ENCODE measurements at places on chromosomes 3 and 15.

GRCh38 chr3:156760333-156760732, 65.8 kb upstream of the LEKR1 start:
- DNase-seq, result no peak

DNA sequence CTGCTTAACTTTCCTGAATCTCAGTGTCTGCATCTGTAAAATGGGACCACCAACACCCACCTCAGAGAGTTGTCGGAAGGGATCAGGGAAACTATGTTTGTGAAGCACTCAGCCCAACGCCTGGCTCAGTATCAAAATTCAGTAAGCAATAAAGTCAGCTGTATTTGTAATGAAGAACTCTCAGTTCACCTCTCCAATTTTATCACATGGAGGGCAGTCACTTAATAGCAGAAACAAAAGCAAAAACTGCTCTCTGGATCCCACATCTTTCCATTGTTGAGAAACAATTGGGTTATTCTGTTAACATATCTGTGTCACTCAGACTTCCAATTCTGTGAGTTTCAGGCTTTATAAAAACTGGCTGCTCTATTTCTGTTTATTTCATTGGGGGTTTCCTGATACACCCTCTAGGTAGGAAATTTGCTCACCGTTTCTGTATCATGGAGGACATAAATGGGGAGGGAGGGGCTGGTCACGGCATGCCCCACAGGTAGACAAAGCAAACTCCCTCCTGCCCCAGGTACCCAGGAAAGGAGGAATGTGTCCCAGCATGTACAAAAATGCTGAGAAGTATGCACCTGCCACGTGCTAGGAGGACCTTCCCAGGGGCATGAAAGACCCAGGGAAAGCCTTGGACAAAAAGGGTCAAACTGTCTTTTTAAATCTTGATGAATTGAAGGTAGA, 81.4 kb upstream of the LMOD3 start:
- no peak for DNase-seq

GRCh38 chr15:62231856-62232255, 66.8 kb upstream of the C2CD4B start:
- no peak for DNase-seq

- DNase-seq, result no peak
Measured at GRCh38 chr3:94453864-94454263, 391.0 kb downstream of the NSUN3 start.

DNA sequence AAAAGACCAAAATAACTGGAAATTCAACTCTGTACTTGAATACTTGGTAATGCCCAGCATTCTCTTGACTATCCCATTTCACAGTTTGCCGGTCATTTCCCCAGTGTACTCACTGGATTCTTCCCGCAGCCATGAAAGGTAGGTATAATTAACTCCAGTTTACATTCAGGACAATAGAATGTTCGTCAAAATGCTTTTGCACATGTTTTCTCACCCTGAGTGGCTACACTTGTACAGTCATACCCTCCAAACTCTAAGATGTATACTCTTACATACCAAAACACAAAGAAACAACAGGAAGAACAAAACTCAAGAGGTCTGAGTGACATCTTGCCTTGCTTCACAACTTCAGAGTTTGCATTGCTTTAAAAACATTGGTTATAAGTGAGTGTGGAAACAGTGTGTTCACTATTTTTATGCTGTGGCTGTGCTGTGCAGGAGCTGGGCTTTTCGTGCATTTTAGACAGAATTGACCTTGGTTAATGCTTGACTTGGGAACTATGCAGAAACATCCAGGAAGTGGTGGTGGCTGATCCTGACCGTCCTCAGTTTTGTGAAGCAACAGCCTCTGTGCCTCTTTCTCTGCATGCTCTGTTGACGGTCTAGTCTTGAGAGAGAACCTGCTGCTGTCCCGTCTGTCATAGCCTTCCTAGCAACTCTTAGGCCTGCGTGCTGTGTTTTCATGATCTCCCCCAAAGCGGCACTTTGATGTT, 90.5 kb downstream of the IGF1R start:
- no peak for DNase-seq

DNA sequence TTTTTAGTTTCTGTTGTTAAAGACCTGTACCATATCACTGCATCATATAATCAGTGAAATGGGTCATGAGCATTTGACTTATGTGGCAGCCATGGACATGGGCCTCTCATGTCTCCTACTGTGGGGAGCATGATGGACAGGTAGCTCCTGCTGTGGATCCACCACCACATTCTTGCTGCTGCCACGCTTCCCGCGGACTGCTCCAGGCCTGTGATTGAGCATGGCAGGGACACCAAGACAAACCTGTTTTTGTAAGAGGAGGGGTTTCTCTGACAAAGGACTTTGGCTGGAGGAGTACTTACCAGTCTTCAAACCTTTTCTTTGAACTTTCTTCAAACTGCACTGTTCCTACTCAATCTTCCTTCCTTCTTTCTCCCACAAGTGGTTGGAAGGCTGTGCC, 17.9 kb upstream of the P2RY14 start:
- DNase-seq, result no peak

DNA sequence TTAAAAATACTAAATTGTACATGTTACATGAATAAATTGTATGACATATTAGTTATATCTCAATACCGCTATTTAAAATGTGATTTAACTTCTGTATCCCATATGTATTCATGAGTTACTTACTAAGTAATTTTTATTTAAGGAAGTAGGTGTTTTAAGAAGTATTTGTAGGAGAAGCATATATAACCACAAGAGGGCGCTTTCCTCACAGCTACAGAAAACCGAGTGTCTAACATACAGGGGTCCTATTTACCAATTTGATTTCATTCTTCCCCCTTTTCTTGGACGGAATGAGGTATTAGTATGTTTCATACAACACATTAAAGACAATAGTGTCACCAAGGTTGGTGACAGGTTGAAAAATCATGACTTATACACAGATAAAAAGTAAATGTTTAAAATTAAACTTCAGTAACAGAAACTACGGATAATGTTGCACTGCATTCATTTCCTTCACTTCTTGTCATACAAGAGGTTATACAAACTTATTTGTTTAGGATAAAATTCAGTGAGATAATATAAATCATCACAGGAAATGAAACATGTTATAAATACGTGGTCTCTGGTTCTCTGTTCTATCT, 253.6 kb downstream of the MAGI1 start:
- no peak for DNase-seq

DNA sequence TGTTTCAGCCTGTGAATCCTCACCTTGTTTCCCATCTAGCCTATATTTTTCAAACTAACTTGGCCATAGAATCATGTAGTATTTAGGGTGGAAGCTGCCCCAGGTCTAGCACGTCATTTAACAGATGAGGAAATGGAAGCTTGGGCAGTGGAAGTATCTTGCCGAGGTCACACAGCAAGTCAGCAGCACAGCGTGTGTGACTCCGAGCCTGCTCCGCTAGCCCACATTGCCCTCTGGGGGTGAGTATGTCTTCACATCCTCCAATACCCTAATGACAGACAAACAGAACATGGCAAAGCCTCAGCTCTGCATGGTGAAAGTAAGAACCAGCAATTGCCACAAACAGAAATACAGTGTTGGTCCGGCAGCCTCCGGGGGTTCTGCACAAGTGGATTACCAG, 2.2 kb upstream of the CCR5 start:
- DNase-seq, result peak; percentile 67

DNA sequence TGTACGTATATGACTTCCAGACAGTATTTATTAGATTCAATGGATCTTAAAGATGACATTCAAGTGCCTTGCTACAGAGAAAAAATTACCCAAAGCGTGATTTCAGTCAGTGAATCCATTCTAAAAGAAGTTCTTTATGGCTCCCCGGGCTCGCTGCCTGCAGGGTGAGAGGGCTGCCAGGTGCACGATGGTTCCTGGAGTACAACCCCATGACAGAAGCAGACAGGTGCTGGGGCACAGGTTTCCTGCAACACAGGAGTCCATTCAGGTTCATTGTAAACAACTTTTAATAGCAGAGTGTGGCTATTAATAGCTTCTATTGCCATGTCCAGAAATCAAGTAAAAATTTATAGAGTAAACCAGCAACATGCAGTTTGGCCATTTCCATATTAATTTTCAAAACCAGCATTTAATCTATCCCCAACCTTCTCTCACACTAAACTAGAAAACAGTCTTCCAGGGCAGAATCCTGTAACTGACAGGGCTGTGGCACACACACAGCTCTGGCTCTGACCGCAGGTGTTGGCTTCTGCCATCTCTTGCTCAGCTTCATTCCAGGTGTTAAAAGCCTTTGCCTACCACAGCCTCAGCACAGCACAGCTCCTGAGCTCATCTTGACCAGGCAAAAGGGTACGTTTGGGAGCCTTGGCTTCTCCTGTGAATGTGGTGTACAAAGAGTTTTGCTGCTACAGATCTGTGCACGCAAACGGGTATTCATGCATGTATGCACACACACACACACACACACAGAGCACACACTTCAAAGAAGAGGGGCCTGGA, 185.9 kb downstream of the MEX3B start:
- no peak for DNase-seq

DNA sequence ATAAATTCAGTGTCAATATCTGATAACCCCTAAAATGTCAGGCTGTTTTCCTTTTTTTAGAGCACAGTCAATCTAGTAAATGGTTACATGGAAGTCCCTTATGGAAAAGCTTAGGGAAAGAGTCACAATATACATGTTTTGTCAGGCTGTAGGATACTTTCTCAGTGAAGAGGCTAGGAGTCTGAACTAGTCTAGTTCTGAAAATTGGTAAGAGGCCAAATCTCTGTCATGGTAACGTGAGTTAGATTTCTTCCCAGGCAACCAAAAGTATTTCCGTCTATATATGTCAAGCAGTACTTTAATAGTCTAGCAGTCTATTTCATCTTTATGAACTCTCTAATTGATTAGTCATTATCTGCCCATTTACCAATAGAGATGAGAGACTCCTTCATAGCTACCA, 215.9 kb upstream of the LRRC3B start:
- no peak for DNase-seq

DNA sequence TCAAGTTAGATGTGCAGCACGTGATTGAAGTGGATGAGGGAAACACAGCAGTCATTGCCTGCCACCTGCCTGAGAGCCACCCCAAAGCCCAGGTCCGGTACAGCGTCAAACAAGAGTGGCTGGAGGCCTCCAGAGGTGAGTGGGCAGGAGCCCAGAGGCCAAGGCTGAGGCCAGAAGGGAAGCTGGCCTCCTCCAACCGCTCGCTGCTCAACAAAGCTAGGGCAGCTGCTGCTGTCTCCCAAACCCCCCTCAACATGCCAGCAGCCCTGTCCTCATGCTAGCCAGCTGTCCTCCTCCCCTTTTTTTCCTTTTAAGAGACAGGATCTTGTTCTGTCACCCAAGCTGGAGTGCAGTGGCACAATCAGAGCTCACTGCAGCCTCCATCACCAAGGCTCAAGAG, 57.0 kb downstream of the BOC start:
- no peak for DNase-seq

DNA sequence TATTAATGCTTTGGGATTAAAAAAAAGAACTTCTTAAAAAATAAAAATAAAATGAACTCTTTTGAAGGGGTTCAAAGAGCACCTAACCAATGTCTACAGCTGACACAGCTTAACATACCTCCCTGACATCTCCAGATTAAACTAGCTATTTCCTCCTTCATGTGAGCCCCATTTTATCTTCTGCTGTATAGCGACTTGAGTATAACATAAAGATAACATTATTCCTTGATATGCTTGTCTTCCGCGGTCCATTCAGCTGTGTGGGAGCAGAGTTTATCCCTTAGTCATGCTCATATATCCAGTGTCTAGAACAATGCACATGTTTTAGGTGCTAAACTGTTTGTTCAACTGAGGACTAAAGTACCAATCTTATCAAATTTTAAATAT, 7.8 kb upstream of the CHRM5 start:
- no peak for DNase-seq

- DNase-seq, result no peak
Measured at GRCh38 chr15:70863450-70864218, 9.7 kb upstream of the LARP6 start.

DNA sequence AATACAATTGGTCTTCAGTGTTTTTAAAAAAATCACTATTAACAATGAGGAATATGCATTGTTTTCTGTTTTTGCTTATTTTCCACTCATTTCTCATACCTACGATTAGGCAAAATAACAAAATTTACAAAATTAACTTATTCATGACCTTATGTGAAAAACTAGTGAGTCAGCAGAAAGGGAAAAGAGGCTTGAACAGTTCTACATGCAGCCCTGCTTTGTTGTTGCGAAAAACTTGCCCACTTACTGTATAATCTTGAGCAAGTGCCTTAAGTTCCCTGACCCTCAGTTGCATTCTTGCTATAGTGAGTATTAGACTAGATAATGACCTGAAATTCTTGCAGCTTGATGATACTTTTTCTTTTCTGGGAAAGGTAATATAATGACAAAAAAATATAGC, 551.1 kb upstream of the BCHE start:
- no peak for DNase-seq

- DNase-seq, result no peak
Measured at GRCh38 chr3:184619369-184619768, 57.8 kb downstream of the EPHB3 start.

DNA sequence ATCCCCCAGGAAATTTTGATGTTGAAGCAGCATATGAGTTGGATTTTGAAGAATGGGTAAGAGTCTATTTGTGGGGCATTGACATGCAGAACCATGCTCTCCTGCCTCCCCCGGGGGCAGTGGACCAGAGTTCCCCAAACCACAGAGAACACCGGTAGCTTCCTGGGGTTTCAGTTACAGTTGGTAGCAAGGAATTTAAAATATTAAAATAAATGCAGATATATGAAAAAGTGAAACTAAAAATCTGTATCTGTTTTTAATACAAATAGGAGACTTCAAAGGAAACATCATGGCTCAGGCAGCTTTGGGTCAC, 37.4 kb downstream of the SLC9A9 start:
- DNase-seq, result no peak

- no peak for DNase-seq
Measured at GRCh38 chr3:9534429-9534828, 19.2 kb downstream of the LHFPL4 start.

DNA sequence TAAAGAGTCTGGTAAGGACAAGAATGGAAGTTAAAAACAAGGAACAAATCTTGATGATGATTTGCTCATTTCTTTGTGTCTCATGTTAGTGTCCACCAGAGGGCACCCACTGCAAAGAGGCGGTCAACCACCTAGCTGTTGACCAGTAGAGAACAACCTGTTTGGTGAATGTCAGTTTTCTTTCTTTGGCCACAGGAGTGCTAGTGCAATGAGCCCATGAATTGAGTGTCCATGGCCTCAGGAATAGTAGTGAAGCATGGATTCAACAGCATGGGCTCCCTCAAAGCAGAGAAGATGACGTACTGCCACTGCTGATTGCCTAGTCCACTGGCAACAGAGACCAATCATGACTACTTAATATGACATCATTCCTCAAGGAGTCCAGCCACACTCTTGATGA, 10.7 kb upstream of the CNTN6 start:
- peak; percentile 8 for DNase-seq

All from stimulated activated CD4-positive, alpha-beta T cell treated with anti-CD3 and anti-CD28 coated beads, Interleukin-15, amount 100 ng/mL, for 24 hours (primary cell).